ENCODE measurements at places on chromosomes 4 and X.

GRCh38 chr4:61533140-61533539 is 333.0 kb downstream of the ADGRL3 start:
- no peak for DNase-seq

DNA sequence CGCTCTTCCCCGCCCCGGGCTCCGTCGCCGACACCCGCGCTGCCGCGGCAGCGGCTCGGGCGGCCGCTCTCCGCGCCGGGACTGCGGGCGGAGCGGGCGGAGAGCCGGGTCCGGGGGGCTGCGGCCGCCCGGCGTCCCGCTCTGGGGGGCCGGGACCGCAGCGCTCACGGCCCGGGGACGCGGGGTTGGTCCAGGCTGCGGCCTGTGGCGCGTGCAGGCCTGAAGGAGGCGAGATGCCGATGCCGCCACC is 492 bp downstream of the GALNT7 start:
- DNase-seq = no peak

DNA sequence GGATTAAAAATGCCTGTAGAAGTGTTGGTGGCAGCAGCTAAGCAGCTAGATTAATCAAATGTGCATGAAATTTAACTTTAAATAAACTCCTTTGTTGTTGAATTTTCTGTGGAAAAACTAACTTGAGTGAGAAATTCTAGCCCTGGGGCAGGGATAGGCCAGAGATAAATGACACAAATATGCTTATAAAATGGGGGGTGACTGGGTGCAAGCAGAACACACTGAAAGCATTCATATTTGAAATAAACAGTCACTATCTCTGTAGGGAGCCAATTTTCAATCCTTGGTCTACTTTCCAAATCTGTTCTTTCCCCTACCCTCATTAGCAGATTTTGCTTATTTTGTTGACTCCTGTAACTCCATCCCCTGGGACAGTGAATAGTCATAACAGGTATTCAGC is 47.9 kb downstream of the RBPJ start:
- DNase-seq = no peak

- DNase-seq = no peak
Observed at GRCh38 chr4:125551466-125551865, 236.7 kb downstream of the FAT4 start.

- no peak for DNase-seq
Observed at GRCh38 chrX:2507904-2508627, 7.3 kb upstream of the DHRSX start.

GRCh38 chrX:112738347-112739033 is 58.8 kb upstream of the LHFPL1 start:
- peak; percentile 52 for DNase-seq

GRCh38 chr4:164188236-164188635 is 565.7 kb upstream of the SMIM31 start:
- DNase-seq = no peak

DNA sequence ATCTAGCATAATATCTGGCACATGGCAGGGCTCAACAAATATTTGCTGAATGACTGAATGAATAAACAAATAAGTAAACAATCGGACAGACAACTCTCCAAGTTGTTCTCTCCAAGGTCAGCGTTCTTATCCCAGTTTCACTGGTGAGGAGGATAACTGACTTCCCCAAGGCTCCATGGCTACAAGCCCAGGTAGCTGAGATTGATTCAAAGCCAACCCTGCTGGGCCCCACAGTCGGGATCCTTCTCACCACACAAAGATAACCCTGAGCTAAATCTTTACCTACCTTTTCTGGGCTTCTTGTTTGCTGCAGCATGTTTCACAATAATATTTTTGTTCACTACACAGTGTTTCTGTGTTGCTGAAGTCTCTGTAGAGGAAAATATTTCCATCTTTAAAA is 54.9 kb downstream of the USP46 start:
- DNase-seq = no peak

DNA sequence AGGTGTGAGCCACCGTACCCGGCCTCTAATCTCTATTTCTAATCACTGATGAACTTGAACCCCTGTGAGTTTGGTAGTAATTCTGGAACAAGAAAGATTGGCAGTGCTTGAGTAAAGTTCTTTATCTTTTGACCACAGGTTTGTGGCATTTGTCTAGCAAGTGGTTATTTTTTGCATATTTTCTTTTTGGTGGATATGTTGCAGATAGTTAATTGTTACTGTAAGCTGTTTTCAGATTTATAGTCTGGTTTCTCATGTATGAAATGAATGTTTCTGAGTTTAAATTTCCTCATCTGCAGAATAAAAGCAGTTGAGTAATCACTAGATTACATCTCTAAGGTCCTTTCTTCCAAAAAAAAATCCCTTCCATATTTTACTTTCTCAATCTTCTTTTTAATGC is 105.2 kb downstream of the GASK1B start:
- DNase-seq = no peak

DNA sequence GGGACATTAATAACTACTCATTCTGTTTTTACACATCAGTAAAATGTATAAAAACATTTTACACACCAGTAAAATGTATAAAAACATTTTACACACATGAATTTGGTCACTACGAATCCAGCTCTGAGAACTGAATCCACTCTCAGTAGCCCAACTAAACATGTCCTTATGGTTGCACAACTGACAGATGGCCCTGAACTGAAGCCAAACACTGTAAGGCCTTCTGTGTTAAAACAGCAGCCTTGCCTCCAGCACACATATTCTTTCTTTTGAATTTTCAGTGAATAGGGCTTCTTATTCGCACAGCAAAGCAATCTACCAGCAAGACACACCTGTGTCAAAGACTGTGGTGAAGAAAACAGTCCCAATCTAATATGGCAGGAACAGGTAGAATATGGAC is 169.9 kb upstream of the FMR1 start:
- no peak for DNase-seq

- peak; percentile 39 for DNase-seq
Observed at GRCh38 chrX:118974908-118975671, 672 bp downstream of the LONRF3 start.

DNA sequence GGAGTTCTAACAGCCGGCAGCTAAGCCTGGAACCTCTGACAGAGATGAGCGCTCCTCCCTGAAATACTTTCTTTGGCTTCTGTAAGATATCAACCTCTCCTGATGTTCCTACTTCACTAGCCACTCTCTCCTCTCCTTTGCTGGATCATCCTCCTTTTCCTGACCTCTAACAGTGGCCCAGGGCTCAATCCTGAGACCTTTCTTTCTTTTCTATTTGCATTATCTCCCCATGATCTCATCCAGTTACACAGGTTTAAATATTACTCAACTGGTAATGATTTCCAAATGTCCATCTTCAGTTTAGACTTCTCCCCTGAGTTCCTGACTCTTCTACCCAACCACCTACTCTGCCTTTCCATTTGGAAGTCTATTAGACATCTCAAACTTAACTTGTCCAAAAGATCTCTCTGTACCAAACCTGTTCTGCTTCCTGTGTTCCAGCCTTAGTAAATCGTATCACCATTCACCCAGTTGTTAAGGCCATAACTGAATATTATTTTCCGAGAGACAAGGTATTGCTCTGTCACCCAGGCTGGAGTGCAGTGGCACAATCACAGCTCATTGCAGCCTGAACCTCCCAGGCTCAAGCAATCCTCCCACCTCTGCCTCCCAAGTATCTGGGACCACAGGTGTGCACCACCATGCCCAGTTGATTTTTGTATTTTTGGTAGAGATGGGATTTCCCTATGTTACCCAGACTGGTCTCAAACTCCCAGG is 41.1 kb downstream of the RFC1 start:
- DNase-seq = no peak

DNA sequence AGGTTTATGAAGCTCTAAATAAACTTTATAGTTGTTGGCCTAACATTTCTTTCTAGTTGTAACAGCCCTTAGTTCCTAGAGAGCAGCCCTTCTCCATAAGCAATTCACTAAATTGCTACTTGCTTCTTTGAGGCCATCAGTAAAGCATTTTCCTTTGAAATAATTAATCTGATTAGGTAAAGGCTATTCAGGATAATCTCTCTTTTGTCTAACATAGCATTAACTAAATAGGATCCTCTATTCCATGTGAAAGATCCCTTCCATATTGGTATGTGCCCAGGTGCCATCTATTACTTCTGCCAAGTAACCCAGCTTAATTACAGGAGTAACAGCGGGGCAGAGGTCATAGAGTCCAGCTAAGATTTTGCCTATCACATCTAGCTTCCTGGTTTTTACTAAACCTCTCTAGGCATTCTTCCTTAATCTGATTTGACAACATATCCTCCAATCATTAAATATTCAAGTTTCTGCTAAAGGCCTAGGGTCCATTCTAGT is 1408.0 kb downstream of the PCDH18 start:
- DNase-seq = no peak

DNA sequence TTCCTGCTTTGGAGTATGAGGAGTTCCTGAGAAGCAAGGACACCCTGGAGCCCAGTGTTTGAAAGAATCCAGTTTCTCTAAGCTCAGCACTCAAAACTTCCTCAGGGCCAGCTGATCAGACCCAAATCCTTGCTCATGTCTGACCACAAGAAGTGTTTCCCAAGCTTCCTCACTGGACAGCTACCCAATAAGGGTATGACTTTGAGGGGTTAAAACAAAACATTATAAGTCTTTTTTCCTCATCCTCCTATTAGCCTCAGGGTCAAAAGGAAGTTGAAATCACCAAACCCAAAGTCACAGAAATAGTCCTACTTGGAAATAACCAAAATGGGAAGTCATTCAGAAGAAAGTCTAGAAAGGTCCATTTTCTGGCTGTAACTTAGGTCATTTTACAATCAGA is 13.7 kb downstream of the ZBTB33 start:
- DNase-seq = no peak

DNA sequence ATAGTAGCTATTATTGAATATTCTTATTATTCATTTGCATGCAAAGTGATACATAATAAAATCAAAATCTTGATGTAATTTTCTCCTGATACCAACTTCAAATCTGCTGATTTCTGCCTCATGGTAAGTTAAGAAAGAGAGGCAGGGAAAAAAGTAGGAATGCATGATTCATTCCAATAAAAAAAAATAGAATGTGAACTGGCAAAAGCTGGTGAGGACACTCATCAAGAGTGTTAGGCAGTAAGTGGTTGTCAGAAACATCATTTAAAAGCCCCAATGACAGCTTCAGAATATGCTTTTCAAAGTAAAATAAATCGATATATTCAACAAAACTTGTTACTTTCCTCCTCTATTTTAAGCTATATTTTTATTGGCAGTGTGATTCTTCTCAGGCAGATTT is 979.1 kb downstream of the TECRL start:
- DNase-seq = no peak

DNA sequence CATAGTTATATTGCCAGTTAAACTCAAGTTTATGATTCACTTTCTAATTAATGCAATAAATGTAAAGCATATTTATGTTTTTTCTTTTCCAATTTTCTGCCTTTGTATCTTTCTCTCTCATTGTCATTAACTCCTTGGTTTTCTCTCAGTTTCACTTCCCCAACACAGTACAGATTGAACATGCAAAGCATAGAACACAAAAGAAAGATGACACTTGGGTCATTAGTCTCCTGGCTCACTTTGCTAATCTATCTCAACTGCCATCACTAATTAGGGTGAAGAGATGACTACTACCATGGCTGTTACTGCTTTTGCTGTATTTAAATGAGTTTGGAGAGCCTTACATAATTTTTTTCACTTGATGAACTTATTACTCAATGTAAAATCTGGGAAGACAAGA is 12.3 kb upstream of the NAA11 start:
- DNase-seq = no peak

- no peak for DNase-seq
Observed at GRCh38 chr4:126800575-126801141, 832.1 kb upstream of the INTU start.

DNA sequence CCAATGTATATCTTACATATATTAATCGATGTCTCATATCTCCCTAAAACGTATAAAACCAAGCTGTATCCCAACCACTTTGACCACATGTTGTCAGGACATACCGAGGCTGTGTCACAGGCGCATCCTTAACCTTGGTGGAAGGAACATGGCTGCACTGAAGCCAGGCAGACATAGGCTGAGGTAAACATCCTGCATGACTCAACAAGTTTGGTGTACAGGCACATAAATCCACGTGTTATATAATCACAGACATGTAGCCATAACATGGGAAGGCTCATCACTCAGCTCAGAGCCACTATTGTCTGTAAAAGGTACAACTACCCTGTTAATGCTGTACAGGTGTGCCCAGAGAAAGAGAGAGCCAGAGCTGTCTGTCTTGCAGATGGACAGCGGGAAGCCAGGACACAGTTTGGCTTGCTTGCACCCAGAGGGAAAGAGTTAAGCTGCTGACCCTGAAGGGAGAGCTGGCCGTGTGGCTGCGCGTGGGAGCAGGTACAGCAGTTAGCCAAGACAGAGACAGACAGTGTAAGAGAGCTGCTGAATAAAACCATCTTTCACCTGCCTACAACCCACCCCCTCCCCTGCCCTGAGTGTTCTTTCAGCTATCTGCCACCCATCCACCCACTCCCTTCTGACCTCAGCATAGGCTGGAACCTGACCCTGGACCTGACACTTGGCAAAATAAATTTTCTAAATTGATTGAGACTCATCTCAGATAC is 22.3 kb upstream of the ZBTB33 start:
- no peak for DNase-seq

DNA sequence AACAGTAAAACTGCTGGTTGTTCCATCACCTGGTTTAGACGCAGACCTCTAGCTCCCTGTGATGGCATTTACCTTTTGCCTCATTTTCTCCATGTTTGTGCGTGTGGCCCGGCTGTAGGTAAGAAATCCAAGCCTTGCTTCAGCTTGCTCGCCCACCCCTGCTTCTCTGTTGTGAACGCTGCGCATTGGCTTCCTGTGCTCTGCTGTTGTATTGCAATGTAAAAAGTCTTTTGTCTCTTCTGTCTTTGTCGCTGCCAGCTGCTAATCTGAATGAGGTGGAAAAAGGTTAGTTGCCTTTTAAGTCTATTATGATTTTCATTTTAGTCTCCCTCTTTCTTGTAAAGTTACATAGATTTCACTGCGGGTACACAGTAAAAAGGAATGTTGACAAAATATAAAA is 127.3 kb upstream of the PACRGL start:
- DNase-seq = no peak

DNA sequence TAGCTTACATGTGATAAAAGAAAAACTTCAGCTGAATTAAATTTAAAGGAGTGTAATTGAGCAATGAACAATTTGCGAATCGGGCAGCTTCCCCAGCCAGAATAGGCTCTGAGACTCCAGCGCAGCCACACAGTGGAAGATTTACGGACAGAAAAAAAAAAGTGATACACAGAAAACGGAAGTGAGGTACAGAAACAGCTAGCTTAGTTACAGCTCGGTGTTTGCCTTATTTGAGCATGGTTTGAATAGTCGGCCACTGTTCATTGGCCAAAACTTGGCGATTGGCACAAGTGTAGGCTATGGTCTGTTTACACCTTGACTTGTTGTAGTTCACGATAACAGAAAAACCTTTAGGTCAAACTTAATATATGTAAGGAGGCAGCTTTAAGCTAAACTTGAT is 16.7 kb upstream of the SUPT20HL1 start:
- peak; percentile 2 for DNase-seq

DNA sequence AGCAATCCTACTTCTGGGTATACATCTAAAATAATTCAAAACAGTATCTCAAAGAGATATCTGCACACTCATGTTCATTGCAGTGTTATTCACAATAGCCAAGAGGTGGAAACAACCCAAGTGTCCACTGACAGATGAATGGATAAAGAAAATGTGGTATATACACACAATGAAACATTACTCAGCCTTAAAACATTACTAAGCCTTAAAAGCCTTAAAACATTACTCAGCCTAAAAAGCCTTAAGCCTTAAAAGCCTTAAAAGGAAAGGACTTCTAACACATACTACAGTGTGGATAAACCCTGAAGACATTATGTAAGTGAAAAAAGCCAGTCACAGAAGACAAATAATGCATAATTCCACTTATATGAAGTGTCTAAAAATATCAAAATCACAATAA is 40.3 kb upstream of the TFDP3 start:
- DNase-seq = no peak
